Glutamatergic neuron (in vitro differentiated cells): ENCODE measurements at places on chromosomes 6 and 20. TPM values are rescaled to one million over a fixed set of nuclear protein-coding genes. Genes with fewer than 3 reads are reported as not detected.
A peak's percentile ranks its signal among the peaks of the same experiment; 100 is the strongest.

GRCh38 chr20:49701241-49701790 is 12.4 kb downstream of the B4GALT5 start:
- peak; percentile 49 for DNase-seq

DNA sequence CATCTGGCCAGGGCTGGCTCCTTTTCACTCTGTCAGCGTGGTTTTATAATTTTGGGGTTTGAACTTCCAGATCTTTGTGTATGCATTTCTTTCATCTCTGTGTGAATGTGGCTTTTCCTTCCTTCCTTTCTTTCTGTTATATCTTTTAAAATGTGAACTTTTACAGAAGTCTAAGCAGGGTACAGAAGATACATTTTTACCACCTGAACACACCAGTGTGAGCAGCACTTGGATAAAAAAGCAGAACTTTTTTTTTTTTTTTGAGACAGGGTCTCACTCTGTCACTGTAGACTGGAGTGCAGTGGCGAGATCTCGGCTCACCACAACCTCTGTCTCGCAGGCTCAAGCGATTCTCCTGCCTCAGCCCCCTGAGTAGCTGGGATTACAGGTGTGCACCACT is 20.5 kb downstream of the CEBPB start:
- no peak for DNase-seq

DNA sequence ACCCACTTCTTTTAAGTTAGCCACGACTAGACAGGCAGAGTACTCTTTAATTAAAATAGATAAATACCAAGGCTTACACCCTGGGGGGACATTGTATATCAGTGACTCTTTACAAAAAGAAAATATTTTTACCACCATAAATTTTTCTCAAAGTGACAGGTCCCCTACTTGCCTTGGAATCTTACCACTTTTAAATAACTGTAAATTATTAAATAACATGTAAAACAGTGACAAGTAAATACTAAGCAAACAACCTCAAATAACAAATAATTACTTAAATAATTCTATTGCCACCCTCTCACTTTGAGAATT is 116.3 kb downstream of the OGFRL1 start:
- DNase-seq: no peak

The GHRH gene
- total RNA-seq: not detected

The HLA-E gene
- total RNA-seq: 18.1 TPM

The BANF2 gene
- total RNA-seq: not detected
